ENCODE measurements at places on chromosomes 16 and 17.

GRCh38 chr17:73101031-73101430 lies 8.5 kb upstream of the SLC39A11 start:
- no peak for DNase-seq

GRCh38 chr17:8289103-8289397 lies 580 bp downstream of the RANGRF start:
- DNase-seq, result peak; percentile 79

GRCh38 chr16:85491798-85492294 lies 121.3 kb upstream of the GSE1 start:
- no peak for DNase-seq

DNA sequence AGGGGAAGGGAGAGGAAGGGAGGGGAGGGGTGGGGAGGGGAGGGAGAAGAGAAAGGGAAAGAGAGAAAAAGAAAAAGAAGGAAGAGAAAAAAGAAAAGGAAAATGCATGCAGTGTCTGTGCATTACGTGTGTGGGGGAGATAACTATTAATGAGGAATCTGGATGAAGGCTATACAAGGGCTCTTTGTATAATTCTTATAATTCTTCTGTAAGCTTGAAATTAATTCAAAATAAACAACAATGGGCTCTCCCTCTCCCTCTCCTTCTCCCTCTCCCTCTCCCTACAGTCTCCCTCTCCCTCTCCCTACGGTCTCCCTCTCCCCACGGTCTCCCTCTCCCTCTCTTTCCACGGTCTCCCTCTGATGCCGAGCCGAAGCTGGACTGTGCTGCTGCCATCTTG lies 143.4 kb downstream of the VPS53 start:
- DNase-seq, result no peak

GRCh38 chr16:6698548-6698947 lies 634.1 kb upstream of the RBFOX1 start:
- no peak for DNase-seq

DNA sequence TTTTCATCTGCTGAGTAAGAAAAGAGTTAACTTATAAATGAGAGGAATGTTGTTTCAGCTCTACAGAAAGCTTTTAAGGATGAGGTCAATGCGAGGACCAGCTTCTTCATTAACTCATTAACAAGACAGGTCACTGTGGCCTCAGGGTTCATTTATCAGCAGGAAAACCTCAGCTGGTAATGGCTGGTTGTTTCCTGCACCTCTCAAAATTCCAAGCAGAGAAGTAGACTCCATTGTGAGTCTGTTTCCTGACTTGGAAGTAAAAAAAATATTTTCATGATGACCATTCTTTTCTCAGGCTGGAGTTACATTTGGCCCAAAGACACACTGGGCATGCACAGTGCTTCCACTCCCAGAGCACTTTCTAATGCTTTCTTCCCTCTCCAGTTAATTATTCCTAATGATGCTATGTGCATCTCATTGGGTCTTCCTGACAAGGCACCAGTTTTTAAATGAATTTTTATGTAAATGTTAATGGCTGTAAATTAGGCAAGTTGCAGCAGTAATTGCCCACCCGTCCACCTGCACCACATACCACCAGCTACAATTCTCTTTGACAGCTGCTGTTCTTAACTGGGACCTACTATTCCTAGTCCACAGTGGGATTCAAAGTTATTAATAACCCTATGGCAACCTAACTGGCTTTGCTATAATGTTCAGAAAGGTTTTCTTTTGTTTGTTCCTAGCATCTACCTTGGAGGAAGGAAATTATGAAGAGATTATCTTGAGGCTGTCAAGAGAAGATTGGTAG lies 89.5 kb upstream of the BCAR1 start:
- DNase-seq, result no peak

- DNase-seq, result no peak
Observed at GRCh38 chr16:73956587-73957494, 339.8 kb upstream of the PSMD7 start.
